Placental pericyte (primary cell): ENCODE measurements at places on chromosomes 2 and 18. TPM values are rescaled to one million over a fixed set of nuclear protein-coding genes. Genes with fewer than 3 reads are reported as not detected.

The ANO7 gene
- 0.22 and 1.7 TPM in 2 replicates for total RNA-seq

The PTPRN gene
- total RNA-seq = 0.88 and 7.9 TPM in 2 replicates

The ABCB11 gene
- not detected in 2 replicates for total RNA-seq

The MROH2A gene
- not detected in 2 replicates for total RNA-seq

The ZC3H8 gene
- 2.1 and 7.0 TPM in 2 replicates for total RNA-seq

The METTL21A gene
- total RNA-seq = 5.9 and 9.9 TPM in 2 replicates

The SH3YL1 gene
- 25.2 and 28.4 TPM in 2 replicates for total RNA-seq

The FEV gene
- total RNA-seq = not detected in 2 replicates

The POTEC gene
- total RNA-seq = under 0.01 TPM in 1 of 2 replicates, not detected in the other
